Liver (tissue), 10 donors: ENCODE measurements at places on chromosomes 3 and 15. TPM values are rescaled to one million over a fixed set of nuclear protein-coding genes. Genes with fewer than 3 reads are reported as not detected.

ACVR2B gene
- total RNA-seq: 7.4 TPM

TM4SF18 gene
- total RNA-seq: 12.6 TPM

RBSN gene
- total RNA-seq: 18.3 TPM

FETUB gene
- 3.1 TPM for total RNA-seq

THBS1 gene
- total RNA-seq: 36.2 TPM

SETD2 gene
- total RNA-seq: 28.2 TPM

BFSP2 gene
- total RNA-seq: not detected
